ENCODE measurements at places on chromosomes 2 and 18.

DNA sequence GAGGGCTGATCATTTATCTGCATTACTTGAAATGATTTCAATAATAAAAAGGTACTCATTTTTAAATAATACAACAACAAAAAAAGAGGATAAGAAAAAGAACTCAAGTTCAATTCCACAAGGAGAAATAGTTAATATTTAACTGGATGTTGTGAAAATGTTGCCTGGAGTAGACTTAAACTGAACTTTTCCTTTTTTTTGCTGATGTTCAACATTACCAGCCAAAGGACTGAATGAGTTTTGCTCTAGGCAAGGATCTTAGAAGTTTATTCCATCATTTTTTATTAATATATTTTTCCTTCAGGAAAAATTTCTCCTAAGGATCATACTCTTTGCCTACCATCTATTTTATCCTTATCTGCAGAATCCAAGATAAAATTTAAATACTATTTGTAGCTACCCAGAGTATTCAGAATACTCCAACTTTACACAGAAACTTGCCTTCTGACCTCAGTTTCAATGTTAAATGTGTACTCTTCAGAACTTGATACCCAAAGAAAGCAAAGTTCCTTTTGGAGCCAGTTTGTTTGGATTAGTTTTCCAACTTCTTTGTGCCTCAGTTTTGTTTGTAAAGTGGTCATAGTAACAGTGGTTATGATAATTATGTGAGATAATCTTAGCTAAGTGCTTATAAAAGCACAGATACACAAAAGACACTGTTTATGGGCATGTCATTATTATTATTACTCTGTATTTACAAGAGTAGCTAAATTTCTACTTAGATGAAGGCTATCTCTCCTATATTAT lies 12.8 kb downstream of the CKAP2L start:
- DNase-seq: no peak

DNA sequence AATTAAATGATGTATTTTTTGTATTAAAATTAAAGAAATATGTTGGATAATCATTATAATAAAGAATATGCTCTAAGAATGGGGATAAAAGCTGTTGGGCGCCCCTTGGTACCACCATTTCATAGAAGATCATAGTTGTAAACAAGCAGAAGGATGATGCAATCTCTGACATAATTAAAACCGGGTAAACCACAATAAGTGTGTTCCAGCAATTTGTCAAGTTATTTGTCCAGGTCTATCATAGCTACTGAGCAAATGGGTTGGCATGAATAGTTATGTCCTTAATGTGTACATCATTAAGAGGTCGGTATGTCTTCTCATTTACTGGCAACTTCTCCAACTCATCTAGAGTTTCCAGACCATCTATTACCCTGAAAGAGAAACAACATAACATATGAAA lies 6.7 kb upstream of the CLK1 start:
- no peak for DNase-seq

GRCh38 chr2:43519643-43520221 lies 76.1 kb downstream of the THADA start:
- peak; percentile 70 for DNase-seq

- DNase-seq: no peak
Observed at GRCh38 chr2:439077-439476, 151.2 kb upstream of the ALKAL2 start.

GRCh38 chr2:119283873-119284331 lies 60.3 kb downstream of the STEAP3 start:
- peak; percentile 94 for DNase-seq

GRCh38 chr2:126766969-126767296 lies 111.0 kb downstream of the GYPC start:
- DNase-seq: no peak

- no peak for DNase-seq
Observed at GRCh38 chr2:217979151-217979811, 23.5 kb downstream of the TNS1 start.

DNA sequence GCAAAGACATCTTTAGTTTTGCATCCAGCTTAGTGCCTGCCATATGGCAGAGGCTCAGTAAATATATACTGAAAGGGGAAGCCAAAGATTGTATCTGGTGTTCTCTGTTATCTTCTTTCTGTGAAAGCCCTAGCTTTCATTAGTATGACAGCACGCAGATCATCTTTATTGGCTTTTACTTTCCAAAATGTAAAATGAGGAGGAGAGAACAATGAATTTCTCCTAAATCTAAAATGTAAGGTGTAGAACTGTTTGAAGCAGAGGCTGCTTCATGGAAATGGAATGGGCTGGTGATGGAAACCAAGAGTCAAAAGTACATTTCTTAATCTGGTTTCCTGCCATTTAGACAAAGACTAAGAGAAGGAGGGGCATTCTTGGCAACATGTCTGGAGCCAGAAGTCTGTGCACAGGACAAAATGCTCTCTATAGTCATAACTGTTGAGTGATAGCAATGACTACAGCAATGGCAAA lies 1029.9 kb upstream of the PIK3C3 start:
- no peak for DNase-seq

DNA sequence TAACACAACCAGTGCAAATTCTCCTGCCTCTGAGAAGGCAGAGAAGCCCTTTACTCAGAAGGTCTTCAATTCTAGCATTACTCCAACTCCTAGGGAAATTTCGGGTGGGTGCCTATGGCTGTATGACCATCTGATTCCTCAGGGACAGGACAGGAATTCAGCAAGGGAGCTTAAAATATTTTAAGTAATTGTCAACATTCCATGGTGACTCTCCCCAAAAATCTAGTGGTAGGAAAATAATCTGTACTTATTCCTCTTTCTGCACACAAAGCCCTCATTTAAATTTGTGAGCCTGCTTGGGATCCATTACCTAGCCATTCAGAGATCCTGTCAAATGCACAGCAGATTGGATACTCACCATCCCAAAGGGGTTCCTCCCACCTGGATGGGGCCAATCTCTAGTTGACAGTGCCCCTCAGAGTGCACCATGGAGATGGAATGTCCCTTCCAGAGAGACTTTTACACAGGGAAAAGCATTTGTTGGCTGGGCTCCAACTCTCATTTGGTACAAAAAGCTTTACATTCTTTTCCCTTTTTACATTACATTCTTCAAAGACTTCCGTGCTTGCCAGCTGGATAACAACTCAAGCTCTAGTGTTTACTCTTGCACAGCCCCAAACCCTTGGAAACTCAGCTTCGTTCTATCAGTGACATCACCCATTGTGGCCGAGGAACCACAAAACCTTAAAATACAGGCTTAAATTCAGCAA lies 3.1 kb upstream of the TMEM150A start:
- DNase-seq: no peak

DNA sequence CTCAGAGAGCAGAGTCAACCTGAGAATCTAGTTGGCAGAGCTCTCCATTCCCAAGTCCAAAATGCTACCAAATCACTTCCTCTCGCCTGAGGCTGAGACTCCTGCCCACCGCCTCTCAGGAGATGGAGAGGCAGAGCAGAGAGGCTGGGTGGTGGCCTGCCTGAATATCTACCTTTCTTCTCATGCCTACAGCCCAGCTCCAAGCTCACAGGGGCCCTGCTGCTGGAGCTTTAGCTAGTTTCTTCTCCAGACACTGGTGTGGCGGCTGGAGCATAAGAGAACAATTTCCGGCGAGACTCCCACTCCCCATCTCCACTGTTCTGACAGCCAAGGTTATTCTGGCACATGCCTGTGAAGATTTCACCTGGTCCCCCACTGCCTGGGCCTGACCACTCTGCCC lies 8.1 kb upstream of the CYP26B1 start:
- no peak for DNase-seq

DNA sequence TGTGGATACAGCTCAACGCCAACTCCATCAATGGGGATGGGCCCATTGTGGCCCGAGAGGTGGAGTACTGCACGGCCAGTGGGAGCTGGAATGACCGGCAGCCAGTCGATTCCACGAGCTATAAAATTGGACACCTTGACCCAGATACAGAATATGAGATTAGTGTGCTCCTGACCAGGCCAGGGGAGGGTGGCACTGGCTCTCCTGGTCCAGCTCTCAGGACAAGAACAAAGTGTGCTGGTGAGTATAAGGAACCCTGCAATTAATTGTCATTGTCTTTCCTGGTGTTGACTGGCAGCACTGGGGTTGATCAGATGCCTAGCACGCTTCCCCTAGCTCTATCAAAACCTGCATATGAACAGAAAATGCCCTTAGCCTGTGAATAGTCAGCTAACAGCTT lies 388.1 kb downstream of the PTPRM start:
- no peak for DNase-seq

DNA sequence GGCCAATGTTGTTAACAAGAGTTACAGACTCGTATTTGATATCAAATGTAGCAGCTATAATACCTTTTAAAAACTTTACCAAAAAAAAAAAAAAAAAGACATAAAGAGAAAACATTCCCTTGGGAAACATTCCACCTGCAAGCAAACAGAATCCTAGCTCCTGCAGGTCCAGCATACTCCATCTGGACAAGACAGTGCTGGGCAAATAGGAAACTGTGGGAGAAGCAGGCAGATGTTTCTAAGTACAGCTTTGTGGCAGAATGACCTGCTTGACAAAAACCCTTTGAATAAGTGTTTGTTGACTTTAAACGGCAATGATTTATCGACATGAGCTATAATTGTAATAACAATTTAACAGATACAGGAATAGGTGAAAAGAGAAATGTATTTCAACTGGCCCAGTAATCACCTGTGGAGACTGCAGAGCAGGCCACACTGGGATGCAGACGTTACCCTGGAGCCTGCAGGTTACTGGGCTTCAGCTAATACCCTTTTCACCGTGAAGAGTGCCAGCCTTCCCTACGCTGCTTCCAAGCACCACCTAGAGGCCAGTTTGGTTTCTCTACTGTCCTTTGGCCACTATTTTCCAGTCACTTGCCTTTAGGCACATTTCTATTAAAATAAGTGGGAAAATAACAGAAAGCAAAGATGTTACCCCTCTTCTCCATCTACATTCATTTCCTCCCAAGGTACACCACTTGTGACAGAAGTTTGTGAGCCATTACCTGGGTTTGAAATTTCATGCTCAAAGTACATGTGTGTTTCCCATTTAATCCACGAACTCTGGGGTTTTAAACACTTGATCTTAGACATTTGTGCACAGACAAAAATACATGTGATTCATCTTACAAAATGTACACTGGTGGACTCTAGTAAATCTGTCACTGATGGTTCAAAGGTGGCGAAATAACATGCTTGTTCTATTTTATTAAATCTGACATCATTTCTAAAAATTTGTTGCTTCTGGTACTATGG lies 96.9 kb upstream of the ZNF397 start:
- DNase-seq: peak; percentile 45

DNA sequence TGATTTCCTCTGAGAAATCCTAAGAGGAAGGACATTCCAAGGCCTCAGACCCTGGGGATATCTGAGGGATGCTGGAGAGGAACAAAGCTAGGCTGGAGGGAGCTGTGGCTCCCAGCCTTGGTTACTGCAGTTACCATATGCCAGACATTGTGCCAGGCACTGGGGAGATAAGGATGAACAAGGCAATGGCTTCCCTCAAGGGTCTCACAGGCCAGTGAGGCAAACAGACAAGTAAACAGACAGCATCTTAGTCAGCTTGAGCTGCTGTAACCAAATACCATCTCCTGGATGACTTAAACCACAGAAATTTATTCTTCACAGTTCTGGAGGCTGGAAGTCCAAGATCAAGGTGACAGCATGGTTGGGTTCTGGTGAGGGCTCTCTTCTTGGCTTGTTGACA lies 91.8 kb downstream of the SKA1 start:
- DNase-seq: no peak

DNA sequence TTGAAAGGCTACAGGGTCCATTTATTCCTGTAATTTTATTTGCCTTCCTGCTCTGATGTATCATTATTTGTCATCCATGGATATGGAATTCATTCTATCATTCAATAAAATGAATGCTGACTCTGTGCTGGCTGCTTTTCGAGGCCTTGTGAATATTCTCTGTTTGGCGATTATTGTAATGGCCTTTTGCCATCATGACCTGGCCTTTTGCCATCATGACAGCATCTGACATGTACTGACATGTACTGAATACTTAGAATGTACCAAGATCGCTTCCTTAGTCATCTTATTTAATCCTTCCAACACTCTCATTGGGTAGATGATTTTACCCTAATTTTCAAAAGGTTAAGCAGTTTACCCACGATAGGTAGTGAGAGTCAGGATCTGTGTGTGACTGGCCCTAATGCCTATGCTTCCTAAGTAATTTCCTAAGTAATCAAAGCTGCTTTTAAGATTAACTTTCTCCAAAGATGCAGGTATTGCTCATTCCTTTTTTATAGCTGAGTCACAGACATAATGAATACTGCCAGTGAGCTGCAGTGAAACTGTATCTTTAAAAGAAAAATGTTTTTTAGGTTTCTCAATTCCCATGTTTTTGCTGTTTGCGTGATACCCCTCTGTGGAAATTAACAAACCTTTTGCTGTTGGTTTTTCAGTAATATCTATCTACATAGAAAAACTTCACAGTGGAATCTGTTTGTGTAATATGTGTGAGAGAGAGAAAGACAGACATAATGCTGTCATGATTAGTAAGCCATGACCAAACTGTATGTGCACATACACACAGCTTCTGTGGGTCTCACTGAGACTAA lies 127.8 kb downstream of the CERS6 start:
- no peak for DNase-seq

GRCh38 chr2:18597618-18598017 lies 8.2 kb upstream of the NT5C1B start:
- no peak for DNase-seq

DNA sequence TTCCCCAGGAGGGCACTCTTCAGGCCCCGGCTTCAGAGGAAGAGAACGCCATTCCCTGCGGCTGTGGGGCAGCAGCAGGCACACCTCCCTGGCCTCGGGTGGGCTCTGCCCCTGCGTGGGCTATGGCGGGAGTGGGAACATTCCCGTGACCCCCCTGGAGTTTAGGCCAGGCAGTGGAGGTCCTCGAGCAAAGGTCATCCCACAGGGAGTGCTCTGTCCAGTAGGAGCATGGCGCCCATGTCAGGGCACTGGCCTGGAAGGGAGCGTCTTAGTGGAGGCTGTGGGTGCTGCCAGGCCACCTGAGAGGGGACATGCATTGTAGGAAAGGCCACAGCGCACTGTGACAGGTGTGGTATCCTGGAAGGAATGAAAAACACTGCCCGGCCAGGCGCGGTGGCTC lies 9.2 kb upstream of the NFATC1 start:
- DNase-seq: no peak
